ENCODE measurements at places on chromosomes 11 and 22.

DNA sequence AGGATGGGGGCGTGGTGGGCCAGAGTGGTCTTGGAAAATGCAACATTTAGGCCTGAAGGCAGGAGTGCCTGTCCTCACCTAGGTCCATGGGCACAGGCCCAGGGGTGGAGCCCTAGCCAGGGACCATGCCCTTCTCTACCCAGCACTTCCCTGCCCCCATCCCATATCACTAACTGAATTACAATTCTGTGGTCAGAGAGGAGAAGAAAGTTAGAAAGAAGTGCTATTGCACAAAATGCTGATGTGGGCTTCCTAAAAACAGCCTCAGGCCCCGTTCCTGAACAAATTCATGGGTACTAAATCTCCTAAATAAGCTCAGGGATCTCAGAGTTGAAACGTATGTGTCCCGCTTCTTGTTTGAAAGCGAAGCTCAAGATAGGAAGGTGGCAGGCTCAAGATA lies 3.5 kb upstream of the ASRGL1 start:
- no peak for DNase-seq

- peak; percentile 86 for DNase-seq
Measured at GRCh38 chr11:128725630-128726319, 31.9 kb downstream of the FLI1 start.

- no peak for DNase-seq
Measured at GRCh38 chr11:26254378-26254777, 77.6 kb upstream of the ANO3 start.

DNA sequence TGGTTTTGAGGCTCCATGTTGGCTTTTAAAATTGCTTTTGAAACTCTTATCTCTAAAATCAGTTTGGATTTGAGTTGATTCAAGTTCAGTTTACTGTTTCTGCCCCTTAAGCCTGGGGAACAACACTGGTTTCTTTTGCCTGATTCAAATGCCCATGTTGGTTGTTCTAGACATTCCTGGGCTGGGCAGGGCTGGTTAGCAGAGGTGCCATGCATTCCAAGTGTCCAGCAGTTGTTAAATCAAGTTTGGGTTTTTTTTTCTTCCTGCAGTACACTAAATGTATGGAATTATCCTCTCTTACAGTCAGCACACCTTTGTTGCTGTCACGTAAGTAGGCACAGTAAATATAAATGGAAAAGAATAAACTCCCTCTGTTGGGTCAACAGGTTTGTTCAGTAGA lies 67.2 kb upstream of the MTMR2 start:
- peak; percentile 31 for DNase-seq

DNA sequence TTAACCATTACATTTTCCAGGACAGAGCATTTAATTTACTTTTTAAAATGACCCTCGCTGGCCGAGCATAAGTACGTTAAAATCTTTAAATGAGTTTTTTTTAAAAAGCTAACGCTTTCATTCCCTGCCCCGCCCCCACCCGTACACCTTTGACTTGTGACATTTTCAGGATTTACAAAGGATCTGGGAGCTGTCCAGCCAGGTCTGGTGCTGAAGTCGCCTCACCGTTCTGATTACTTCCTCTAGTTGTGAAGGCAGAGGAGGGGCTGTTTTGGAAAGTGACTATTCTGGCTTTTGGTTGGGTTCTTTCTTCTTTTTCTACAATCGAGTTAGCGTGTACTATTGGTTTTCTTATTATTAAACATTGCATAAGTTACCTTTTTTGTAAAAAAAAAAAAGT lies 2.9 kb downstream of the C11orf87 start:
- DNase-seq: peak; percentile 34

DNA sequence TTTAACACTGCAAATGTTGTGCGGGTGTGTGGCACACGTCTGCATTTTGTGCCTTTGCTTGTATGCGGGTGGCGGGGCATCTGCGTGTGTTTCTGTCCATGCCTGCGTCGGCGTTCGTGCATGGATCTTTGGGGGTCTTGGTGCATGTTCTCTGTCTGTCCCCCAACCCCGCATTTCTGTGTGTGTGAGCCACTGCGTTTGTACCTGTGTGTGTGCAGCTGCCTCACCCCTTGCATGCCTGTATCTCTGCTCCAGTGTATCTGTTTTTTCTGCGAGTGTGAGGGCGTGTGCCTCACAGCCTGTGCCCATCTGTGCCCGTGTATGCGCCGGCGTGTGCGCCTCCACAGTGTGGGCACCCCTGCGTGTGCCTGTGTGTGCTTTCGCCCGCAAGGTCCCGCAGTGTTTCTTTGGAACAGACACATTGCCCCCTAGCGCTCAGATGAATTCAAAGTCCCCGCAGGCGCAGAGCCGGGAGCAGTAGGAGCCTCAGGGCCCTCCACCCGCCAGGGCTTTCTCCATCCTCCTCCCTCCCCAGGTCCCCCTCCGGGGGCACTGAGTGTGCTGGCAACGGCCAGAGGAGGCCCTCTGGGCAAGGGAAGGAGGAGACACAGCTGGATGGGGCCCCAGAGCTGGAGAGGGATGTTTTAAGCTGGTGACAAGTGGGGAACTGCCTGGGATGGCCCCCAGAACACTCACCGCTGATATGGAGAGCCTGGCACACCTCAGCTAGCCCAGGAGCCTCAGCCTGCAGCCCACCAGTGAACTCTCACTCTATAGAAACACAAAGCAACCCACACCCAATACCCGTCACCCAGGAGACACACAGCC lies 3.1 kb upstream of the MN1 start:
- DNase-seq: peak; percentile 58

DNA sequence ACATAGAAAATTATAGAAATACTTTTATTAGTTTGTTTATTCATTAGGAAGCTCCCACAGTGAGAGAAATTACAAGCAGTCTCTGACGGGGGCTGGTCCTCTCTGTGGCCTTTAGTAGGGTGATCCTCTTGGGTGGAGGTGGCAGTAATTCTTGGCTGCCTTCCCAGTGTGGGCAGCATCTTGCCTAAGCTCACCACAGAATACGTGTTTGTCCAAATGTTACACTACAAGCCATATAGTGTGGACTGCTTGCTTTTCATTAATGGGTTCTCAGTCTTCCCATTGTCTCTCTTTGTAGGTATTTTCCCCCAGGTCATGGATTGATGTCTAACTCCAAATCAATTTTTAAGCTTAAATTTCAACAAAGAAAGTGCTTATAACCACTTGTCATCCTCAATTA lies 43.3 kb downstream of the ENDOD1 start:
- DNase-seq: peak; percentile 70

GRCh38 chr22:21754523-21754922 lies 18.9 kb upstream of the YPEL1 start:
- DNase-seq: no peak

DNA sequence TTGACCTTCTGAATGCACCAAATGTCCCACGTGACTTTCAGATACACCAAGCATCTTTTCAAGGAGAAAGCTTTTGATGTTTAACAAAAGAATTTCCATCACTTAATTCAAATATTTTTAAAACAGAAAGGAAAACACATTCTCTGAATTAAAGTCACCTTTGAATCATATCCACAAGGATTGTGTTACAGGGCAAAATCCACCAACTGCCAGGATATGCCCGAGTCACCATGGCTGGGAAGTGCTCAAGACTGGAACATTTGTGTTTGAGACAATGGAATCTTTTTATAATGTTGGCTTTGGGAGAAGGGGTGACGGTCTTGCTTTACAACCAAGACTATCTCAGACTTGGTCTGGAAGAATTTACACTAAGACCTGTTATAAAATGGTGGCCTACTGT lies 40.8 kb downstream of the BID start:
- peak; percentile 32 for DNase-seq

GRCh38 chr11:102729849-102730815 lies 5.4 kb upstream of the MMP8 start:
- DNase-seq: peak; percentile 32

GRCh38 chr11:70368961-70369360 lies 29.4 kb upstream of the CTTN start:
- no peak for DNase-seq

DNA sequence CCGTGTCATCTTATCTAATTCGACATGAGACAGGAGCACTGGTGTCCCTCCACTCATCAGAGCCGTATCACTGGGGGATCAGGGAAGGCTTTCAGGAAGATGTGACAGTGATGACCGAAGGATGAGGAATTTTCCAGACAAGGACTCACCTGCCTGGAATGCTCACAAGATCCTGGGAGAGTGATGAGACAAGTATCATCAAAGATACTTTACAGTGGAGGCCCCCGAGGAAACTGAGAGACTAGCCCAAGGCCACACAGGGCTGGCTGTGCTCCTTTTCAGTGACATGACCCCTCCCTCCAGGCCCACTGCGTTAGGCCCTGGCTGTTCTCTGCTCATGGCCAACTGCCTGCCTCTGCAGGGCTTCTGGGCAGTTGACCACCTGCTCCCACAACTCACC lies 13.0 kb downstream of the CLPB start:
- DNase-seq: peak; percentile 27

- no peak for DNase-seq
Measured at GRCh38 chr22:29302402-29302680, 4.1 kb upstream of the GAS2L1 start.

- no peak for DNase-seq
Measured at GRCh38 chr11:119116235-119116594, 5.2 kb upstream of the HINFP start.

- no peak for DNase-seq
Measured at GRCh38 chr22:37420686-37421467, 6.4 kb downstream of the ELFN2 start.
